Brain (organoid and tissue), 16 donors: ENCODE measurements at places on chromosomes 6 and 20. TPM values are rescaled to one million over a fixed set of nuclear protein-coding genes. Genes with fewer than 3 reads are reported as not detected.

Gene TMEM217
- polyA plus RNA-seq = 1.1 TPM

Gene MATN4
- polyA plus RNA-seq = 0.20 TPM

Gene SSTR4
- polyA plus RNA-seq = not detected

DNA sequence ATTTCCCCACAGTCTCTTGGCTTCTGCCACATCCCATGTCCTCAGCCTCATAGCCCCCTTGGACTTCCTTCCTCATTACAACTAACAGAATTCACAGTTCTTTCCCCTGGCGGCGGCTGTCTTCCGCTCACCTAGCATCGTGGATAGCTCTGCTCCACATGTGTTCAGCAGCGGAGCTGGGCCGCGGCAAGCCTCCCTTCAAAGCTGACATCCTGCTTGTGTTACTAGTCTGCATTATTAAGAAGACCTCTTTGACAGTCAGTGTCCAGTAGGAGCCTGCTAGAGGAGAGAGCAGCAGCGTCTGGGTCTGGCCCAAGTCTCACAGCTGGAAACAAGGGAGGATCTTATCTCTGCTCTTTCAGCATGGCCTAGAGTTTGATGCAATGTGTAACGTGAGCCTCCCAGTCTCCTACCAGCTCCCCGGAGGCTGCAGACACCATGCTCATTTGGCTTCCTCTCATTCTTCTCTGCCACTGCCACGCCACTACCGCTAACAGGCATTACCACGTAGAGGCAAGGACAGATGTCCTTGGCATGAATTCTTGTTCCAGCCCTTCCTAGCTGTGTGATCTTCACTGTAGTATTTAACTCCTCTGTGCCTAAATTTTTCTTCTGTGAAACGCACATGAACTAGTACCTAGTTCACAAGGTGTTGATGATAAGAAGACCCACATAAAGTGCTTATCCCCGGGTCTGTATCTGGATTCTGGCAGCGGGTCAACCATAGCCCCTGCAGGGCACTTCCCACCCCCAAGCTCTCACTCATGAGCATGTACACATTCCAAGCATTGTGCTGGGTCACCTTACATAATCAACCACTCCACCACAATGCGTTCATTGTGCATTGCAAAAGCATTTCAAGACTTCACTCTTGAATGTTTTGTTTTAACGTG, 107.1 kb upstream of the BACH2 start:
- DNase-seq = no peak

DNA sequence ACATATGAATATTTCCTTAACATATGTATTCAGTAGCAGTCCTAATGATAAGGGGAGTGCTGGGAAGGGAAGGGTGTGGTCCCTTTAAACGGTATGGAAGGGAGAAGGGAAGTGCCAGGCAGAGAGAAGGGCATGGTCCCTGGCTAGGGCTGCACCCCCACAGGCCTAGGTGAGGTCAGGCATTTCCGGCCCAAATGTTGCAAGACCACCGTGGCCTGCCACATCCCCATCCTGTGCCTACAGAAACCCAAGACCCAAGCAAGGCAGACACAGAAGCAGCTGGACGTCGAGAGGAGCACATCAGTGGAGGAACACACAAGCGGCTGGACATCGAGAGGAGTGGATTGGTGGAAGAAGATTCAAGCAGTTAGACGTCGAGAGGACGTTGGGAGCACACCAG, 5.9 kb downstream of the RRAGD start:
- DNase-seq = no peak

- DNase-seq = no peak
These were observed 110.3 kb upstream of the TCF21 start for GRCh38 chr6:133778414-133779130.

GRCh38 chr20:33022694-33023438, 8.6 kb upstream of the BPIFB6 start:
- no peak for DNase-seq
